H1 (cell line): ENCODE measurements at places on chromosomes 11 and 22. TPM values are rescaled to one million over a fixed set of nuclear protein-coding genes. Genes with fewer than 3 reads are reported as not detected.
A peak's percentile ranks its signal among the peaks of the same experiment; 100 is the strongest.

- no peaks in the 10 kb centered on the region for H3K27me3 ChIP-seq
- DNase-seq: no peak
- no peak overlapping the region for H3K27ac ChIP-seq
- no peak overlapping the region for H3K4me3 ChIP-seq
- no peaks in the 10 kb centered on the region for H3K4me1 ChIP-seq
Observed at GRCh38 chr11:132472411-132473172, 1059.7 kb downstream of the OPCML start.

- no peaks in the 10 kb centered on the region for H3K36me3 ChIP-seq
- DNase-seq: no peak
- H3K27me3 ChIP-seq: no peaks in the 10 kb centered on the region
- no peak overlapping the region for H3K4me3 ChIP-seq
- H3K4me1 ChIP-seq: no peaks in the 10 kb centered on the region
- no peak overlapping the region for H3K27ac ChIP-seq
Observed at GRCh38 chr11:95413761-95414160, 182.8 kb upstream of the SESN3 start.

GRCh38 chr22:43085658-43086606 lies 3.3 kb downstream of the TTLL1 start:
- DNase-seq: no peak
- H3K4me1 ChIP-seq: no peaks in the 10 kb centered on the region
- H3K27ac ChIP-seq: no peak overlapping the region
- no peak overlapping the region for H3K4me3 ChIP-seq
- no peaks in the 10 kb centered on the region for H3K27me3 ChIP-seq

GRCh38 chr22:18075720-18076497 lies 1.9 kb upstream of the PEX26 start:
- no peaks in the 10 kb centered on the region for H3K27me3 ChIP-seq
- no peak overlapping the region for H3K4me3 ChIP-seq
- no peak overlapping the region for H3K27ac ChIP-seq
- H3K4me1 ChIP-seq: 0 out of 2 replicates have a peak, but pooled peaks cover 3% of the 10 kb centered on the region
- DNase-seq: peak; percentile 52

DNA sequence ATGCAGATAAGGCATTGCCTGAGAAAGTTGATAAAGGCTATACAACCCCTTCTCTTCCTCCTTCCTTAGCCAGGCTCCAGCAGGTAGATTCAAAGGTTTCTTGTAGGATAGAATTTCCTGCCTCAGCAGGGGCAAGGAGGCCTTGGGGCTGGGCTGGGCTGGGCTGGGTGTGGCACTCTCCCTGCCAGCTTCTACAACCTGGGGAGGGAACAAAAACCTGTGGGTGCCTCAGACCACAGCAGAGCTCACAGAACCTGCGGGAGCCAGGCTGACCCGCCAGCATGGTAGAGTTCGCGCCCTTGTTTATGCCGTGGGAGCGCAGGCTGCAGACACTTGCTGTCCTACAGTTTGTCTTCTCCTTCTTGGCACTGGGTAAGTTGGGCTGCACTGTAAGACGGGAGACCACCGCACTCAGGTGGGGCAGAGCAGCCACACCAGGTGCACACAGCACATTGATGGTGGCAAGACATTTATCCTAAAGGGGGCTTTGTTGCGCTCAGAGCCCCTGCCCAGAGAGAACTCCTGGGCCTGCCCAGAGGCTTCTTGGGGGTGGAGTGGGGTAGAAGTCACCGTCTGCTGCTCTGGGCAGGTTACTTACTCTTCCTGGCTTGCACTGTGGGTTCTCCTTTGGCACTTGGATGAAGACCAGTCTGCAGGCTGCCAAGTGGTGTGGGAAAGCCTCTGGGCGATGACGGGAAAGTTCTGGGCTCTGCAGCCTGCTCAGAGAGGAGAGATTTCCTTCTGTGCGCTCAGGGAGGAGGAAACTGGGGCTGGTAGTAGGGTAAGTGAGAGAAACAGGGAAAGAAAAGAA lies at the start of gene MOGAT2:
MOGAT2 (plus strand) TSS at position 231 of the 811 bp plus-strand sequence; CDS start at position 282, 51 bp downstream.
- H3K27ac ChIP-seq: no peak within 1 kb of the TSS
- H3K4me3 ChIP-seq: no peak within 1 kb of the TSS
- no peak for DNase-seq
- no peaks in the 10 kb centered on the region for H3K27me3 ChIP-seq

The CRY2 gene
- 9.4 and 10.9 TPM in 2 replicates for total RNA-seq
